NCI-H187 (cell line): ENCODE measurements at places on chromosomes 12 and 14.

- DNase-seq: no peak
Observed at GRCh38 chr12:12379831-12380730, 23.2 kb downstream of the BORCS5 start.

- no peak for DNase-seq
Observed at GRCh38 chr12:113955109-113955970, 10.8 kb downstream of the RBM19 start.

DNA sequence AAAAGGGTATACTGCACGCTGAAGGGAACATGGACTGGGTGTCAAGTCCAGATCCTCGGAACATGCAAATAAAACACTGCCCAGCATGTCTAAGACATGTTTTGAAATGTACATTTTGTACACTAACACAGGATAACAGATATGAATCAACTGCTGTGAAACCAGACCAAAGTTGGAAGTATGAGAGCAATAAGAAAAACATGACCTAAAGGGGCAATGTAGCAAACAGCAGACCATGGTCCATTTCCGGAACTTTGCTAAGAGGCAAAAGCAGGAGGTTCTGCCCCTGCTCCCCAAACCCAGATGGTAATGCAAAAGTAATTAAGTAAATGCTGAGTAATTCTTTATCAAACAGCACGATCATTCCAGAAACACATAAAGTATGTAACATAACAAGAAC lies 125.2 kb downstream of the SLC25A21 start:
- no peak for DNase-seq

DNA sequence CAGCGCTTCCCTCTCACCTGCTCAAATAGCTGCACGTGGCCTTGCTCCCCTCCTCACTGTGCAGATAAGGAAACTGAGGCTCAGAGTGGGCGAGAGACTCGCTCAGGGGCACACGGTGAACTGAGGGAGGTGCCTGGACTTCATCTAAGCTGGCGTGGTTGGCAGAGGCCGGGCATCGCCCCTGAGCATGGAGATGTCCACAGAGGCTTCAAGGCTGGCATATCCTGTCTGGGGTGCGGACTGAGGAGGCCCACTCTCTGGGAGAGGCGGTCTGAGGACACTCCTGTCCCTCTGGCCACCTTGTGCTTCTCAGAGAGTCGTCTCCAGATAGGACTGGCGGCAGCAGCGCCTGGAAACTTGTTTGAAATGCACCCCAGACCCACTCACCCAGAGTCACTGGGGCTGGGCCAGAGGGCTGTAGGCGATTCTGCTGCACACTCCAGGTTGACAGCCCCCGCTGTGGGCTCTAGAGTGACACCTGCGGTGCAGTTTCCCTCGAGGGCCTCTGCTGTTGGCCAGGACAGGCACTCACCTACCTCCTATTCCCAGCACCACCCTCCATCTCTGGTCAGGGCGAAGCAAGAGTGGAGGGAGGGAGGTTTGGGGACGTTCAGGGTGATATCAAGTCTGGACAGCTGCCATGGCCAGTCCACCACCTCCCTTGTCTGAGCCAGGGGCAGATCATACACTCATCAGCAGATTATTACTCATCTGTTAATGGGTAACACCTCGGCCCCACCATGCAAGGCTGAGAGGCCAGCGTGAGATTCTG lies 11.2 kb upstream of the LBHD2 start:
- DNase-seq: no peak

DNA sequence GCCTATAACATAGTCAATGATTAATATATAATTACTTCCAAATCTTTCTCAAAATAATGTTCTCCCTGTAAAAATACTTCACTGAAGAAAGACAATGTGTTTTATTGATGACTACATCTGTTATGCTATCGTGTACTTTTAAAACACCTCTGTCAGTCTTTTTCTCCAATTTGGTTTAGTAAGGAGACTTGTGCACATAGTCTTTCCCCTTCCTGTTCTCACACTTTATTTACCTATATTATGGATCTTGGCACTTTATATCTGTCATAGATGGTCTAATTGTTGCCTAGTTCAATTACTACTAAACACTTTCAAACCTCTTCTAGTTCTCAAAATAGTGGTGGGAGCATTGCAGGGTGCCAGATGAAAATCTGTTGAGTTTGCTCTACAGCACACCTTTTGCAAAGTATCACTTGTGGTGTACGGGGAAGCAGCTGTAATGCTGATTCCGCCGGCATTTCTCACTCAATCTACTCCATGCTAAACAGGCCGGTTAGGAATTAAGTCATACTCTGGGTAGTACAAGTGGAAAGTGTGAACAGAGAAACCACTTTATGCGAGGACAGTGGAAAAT lies 1.1 kb upstream of the INSM2 start:
- no peak for DNase-seq

DNA sequence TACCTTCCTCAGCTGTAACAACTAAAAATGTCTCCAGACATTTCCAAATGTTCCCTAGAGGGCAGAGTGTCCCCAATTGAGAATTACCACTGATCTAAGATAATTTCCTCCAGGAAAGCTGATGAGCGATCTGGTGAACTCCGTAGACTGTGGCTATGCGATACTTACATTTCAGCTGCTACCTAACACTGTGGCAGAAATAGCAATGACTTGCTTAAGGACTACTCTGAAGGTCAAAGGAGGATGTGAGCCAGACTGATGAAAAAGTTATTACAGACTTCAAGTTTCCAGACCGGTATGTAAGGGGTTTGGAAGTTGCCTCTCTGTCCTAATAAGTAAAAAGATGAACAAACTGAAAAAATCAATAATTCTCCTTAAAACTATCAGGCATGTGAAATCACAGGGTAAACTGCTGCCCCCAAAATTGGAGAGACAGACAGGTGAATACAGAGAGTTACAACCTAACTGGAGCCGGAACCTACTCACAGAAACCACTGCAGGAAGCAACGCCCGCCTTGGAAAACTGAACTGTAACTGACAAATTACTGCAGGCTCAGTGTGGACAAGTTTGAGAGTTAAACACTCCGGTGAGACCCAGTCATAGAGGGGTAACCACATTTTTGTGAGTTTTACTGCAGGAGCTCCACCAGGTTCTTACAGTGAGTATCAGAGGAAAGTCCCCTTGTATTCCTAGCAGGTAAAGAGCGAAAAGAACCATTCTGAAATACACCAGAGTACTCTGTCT lies 60.0 kb upstream of the PARP11 start:
- DNase-seq: no peak

GRCh38 chr12:99054601-99055128 lies 409.6 kb downstream of the APAF1 start:
- no peak for DNase-seq

- DNase-seq: no peak
Observed at GRCh38 chr12:50824914-50825313, 17.8 kb upstream of the TMPRSS12 start.
